ENCODE measurements at places on chromosomes 7 and 10.

GRCh38 chr7:77338883-77339629 lies 77.1 kb downstream of the GSAP start:
- no peak for DNase-seq

DNA sequence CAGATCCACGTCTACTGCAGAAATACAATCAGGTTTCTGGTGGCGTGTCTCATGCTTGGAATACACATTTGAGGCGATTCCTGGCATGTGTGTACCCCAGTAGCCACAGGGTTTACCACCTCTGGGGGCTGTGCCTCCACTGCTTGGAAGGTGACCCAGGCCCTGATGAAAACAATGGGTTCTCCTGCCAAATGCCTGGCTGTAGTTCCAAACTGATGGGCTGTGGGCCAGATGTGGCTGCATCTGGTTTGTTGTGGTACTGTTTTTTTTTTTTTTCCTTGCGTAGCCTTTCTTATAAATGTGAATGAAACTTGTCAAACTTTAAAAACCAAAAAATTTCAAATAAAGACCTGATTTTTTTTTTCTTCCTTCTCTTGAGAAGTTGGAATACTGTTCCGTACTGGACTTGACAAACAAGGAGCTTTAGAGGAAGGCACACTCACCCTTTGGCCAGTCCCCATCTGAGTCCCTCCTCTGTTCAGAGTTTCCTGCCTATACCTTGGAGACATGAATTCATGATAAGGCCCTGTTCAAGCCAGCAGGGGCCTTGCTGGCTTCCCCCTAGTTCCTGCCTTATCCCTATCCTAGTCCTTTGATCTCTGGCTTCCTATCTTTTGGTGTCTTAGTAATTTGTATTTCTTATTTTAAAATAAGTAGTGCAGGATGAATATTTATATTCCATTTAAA lies 217.1 kb downstream of the PHTF2 start:
- no peak for DNase-seq

DNA sequence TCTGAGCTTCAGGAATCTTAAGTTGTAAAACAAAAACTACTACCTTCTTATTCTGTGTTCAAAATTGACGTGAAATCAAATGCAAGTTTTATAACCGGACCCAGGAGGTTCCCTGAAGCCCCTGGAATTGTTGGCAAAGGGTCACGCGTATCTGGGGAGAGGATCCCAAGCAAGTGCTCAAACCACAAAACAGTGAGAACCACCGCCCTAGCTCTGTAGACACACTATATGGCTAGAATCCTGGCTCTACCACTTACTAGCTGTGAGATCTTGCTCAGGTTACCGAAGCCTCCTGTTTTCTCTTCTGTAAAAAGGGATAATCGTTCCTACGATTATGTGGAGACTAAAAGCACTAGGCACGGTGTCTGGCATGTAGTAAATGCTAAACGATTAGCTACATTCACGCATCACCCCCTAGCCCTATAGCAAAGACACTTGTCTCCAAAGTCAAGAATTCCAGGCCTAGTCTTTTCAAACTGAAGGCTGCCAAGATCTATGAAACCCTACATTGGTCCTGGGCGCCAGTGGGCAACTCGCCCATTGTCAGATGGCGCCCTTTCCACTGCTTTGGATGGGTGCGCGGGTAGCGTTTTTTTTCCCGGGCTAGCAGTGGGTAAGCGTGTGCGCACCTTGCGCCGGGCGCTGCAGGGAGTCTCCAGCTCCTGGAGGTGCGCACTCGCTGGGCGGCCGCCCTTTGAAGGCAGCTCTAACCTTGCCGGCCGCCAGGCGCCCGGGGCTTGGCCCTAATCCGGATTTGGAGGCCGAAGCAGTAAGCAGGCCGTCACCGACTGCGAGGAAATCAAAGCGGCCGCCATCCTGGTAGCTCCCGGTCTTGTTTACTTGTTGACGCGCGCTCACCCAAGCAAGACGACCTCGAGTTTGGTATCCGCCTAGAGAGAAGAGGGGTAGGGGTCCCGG lies 11.6 kb upstream of the NKX2-3 start:
- DNase-seq = no peak

DNA sequence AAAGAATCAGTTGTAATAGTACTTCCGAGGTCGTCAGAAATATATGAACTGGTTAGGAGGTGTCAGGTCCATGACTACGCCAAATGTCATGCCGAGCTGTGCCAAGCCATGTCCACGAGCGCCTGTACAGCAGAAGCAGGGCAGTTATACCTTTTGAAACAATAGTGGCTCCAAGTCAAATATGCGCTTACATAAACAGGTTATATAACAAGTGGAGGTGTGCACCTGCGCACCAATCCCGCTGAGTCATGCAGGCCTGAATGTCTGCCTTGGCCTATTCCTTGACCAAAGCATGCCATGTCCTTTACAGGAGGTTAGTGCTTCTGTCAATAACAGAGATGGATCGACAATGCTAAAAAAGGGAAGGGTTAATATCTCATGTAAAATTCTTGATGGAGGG lies 21.3 kb upstream of the TRUB1 start:
- DNase-seq = no peak

GRCh38 chr7:30563326-30563942 lies 31.2 kb upstream of the GARS1 start:
- DNase-seq = no peak

DNA sequence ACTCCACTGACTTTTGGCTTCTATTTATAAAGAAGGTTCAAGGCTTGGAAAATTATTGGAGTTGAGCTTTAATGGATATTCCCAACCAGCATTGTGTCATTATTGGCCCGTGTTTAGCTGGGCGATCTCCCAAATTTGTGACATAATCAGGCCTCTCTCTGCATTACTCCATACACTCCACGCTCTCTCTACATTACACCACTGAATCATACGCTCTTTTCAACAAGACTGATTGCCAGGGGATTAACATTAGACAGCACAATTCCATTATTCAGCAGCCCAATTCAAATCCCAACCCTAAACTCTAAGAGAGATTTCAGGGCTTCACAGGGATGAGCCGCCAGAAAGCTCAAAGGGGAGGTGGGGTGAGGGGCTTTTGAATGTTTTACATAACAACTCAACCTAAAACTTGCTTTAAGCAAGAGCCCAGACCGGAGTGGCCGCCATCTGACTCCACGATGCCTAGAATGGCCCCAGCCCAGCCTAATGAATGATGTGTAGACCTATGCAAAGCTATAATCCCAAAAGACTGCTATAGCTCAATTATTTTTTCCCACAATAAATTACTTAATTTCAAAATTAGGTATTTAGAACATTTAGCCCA lies 61.8 kb downstream of the FGFR2 start:
- DNase-seq = no peak

DNA sequence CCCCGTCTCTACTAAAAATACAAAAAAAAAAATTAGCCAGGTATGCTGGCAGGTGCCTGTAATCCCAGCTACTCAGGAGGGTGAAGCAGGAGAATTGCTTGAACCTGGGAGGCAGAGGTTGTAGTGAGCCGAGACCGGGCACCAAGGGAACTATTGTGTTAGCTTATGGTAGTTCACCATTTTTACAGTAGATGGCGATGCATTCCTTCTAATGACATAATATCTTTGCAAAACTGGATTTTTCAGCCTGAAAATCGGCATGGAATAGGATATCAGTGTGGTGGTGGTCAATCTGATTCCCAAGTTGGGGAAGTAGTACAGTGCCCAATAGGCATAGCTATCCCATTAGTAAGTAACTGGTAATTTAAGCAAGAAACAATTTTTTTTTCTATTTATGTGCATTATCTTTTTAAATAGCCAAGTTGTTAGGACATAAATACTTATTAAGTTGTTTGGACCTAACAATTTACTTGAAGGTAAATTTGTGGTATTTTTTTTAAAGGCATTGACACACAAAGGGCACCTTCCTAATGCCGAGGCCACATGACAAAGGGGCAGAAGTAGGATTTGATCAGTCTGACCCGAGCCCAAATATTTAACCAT lies 17.6 kb upstream of the IMPDH1 start:
- DNase-seq = no peak

- DNase-seq = no peak
These were observed 1.2 kb downstream of the CLDN15 start for GRCh38 chr7:101236292-101236835.

GRCh38 chr7:8627325-8627724 lies 193.9 kb downstream of the NXPH1 start:
- DNase-seq = no peak

DNA sequence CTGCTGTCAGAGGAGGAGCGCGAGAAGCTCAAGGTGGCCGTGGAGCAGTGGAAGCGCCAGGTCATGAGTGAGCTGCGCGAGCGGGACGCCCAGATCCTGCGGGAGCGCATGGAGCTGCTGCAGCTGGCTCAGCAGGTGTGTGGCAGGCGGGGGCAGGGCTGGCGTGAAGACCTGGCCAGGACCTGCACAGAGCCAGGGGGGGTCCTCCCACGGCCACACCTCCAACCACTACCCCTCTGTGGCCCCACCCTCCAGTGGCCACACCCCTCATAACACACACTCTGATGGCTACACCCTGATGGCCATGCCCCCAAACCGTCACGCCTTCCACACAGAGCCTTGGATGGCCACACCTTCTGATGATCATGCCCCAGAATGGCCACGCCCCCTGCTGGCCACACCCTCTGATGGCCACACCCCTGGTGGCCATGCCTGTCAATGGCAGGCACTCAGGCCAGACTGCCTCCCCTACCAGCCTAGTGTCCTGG lies 23.4 kb upstream of the DPYSL4 start:
- DNase-seq = no peak

DNA sequence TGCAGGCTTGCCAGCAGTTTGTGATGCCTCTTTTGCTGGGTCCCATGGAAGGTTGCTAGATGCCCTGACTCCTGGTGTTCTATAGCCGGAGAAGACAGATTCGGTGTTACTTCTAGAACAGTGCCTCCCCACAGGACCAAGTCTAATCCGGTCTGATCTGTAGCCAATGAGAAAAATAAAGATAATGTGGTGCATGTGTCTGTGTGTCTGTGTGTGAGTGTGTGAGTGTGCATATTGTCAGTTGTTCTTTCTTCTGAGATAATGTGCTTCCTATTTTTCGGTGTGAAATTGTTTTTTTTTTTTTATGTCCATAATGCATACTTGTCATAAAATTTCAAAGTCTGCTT lies 29.7 kb upstream of the ZNRF2 start:
- no peak for DNase-seq

DNA sequence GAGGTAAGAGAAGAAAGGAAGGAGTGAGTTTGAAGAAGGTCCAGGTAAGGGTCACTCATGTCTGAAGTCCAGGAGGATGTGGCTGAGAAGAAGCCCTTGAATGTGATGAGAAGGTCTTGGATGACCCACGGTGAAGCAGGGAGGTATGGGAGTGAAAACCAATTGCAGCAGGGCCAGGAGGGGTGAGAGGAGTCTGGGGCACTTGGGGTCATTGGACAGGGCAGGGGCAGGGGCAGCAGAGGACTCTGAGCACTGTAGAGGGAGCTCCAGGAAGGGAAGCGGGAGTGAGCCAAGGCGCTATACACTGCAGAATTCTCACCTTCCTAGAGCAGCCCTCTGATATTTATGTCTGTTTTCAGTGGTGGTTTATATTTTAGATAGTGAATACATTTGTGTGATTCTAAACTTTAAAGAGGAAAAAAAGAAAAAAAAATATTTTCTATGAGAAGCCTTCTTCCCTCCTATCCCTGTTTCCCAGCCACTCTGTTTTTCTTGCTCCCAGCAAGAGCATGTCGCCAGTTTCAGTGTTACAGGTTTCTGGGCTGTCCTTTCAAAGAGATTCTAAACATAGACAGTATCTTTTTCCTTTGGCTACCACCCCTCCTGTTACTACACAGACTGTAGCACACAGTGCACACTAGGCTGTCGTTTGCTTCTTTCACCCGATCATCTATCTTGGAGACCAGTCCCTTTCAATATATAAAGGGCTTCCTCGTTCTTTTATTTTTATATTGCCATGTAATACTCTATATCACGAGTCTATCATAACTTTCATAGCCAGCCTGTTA lies 24.5 kb downstream of the BLVRA start:
- DNase-seq = no peak

DNA sequence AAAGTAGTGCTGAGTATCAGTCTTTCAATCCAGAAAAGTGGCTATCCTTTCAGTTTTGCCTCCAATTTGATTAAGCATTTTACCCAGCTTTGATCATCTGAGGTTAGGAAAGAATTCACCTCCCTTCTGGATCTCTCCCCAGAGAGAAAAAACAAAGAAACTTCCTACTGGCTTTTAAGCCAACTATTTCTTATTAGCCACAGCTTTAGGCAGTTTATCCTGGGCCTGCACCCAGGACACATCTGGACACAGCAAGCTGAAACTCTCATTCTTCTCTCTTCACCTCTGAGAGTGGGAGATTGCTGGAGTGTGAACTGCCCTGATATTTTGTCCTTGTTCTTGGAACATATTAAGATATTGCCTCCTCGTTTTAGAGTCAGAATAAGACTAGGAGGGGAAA lies 43.5 kb upstream of the LSM8 start:
- no peak for DNase-seq

- DNase-seq = no peak
These were observed 12.1 kb upstream of the CCNY start for GRCh38 chr10:35324196-35324595.

- no peak for DNase-seq
These were observed 133.2 kb downstream of the PARD3 start for GRCh38 chr10:34681933-34682332.

DNA sequence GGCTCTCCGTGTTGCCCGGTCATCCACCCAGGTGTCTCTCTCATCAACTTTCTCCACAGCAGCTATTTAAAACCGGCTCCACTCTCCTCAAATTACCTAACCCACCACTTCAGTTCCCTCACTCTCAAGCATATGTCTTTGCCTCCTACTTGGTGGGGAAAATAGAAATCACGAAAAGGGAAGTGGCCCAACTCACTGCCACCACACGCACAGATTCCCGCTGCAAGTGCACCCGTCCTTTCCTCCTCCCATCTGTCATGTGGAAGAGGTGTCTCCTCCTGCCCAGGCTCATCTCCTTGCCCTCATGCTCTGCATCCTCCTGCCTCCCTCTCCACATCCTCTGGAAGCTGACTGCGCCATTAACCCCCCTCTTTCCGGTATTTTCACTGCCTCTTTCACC lies 80.8 kb upstream of the MKX start:
- no peak for DNase-seq

- no peak for DNase-seq
These were observed 424.1 kb upstream of the MGMT start for GRCh38 chr10:129042776-129043595.

DNA sequence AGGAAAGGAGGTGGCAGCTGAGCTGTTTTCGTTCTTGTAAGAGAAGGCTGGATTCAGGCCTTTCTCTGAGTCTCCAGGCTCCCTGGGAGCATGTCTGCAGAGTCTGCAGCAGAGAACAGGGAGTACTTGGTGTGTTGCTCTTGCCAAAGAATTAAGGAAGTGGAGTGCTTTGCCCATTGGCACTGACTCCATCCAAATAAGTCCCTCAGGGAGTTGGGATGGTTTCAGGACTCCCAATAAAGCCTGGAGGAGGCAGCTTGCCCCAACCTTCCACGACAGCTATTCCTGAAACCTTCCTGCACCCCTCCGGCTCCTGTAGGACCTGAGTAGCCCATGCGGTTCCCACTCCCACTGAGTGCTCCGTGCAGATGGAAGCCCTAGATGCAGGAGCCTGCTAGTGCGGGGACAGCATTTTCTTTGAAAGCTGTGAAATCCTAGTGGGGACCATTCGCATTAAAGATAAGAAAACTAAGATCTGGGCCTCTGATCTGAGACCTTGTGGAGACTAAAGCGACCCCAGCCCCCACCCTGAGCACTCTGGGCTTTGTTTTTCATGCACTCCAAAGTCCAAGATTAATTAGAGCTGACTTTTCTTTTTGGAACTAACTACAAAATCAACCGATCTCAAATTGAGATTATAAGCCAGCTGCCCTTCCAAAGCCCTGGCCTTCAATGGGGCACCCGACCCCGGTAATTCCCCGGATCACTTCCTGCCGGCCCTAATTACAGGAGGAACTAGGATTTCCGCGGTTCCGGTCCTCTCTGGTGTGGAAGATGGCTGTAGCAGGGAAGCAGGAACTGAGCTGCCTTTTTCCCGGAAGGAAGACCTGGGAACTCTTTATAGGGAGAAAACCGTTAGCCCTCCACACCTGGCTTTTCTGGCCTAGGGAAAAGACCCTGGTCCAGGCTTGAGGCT lies 110.2 kb downstream of the COL13A1 start:
- DNase-seq = no peak

Measured in natural killer cell treated with Interleukin-12 subunit alpha and Interleukin-12 subunit beta and Interleukin-15 and Interleukin-18, amount 100 ng/mL, for 72 hours (primary cell).